Activated T-cell treated with anti-CD3 and anti-CD28 coated beads, Interleukin-2, amount 50 U/mL, for 72 hours (primary cell): ENCODE measurements at places on chromosomes 12 and 14. TPM values are rescaled to one million over a fixed set of nuclear protein-coding genes. Genes with fewer than 3 reads are reported as not detected.

DNA sequence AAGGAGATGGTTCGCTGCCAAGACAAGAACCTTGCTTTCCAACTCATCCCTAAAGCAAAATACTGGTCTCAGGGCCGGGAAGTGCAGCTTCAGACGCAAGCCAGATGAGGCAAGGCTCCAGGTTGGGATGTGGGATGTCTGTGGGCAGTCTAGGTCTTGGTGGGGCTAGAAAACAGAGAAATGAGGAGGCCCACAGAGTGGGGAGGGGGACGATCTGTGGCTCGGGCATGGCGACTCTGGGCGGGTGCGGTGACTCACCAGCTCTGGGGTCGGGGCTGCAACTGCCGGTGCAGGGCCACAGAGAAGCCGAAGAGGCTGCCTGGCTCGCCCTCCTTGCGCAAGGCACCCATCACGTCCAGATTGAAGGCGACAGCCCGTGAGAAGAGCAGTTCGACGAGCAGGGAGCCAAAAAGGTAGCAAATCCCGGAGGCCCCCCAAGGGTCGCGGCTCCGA is 459 bp downstream of the ITGA7 start:
- no peak for DNase-seq

GRCh38 chr12:106429043-106429552 is 71.5 kb downstream of the POLR3B start:
- DNase-seq, result no peak

- no peak for DNase-seq
Measured at GRCh38 chr14:94514351-94514750, 5.1 kb upstream of the SERPINA12 start.

The POP5 gene
- total RNA-seq, result 37.4 TPM

The RDH11 gene
- 47.4 TPM for total RNA-seq
